Activated CD8-positive, alpha-beta memory T cell treated with anti-CD3 and anti-CD28 coated beads, Interleukin-2, amount 10 ng/mL, durations not matched to agents 7 days and 5 days (primary cell): ENCODE measurements at places on chromosomes 6 and 20.

DNA sequence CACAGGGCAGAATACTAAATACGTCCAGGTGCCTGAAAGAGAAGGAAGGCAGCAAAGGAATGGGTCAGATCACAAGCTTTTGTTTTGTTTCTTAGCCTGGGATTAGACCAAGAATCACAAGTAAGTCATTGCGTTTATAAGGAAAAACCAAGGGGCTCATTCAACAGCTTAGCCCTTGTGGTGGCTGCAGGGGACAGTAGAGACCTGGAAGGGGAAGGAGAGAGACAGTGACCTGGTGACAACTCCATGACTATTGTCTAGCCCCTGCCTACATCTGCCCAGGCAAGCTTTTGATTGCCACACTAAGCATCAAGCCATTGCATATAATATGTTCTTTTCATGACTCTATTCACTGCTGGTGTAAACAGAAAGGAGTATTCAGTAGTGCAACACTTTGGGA, 30.2 kb upstream of the TBC1D7 start:
- no peak for DNase-seq

DNA sequence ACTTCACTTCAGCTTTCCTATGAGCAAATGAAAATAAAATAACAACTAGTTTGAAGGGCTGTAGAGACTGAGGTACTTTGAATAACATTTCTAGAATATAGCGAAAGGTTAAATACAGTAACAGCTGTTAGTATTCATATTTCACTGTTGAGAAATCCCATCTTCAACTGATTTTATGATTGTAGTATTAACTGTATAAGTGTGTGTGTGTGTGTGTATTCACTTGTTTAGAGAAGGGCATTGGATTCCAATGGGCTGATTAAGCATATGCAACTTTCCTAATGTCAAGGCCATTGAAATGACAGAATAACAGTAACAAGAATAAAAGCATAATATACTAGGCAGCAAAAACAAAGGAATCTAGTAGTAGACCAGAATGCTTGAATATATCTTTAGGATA, 957.5 kb upstream of the EPHA7 start:
- no peak for DNase-seq

- DNase-seq, result no peak
Measured at GRCh38 chr6:44627091-44627882, 239.8 kb downstream of the CDC5L start.

DNA sequence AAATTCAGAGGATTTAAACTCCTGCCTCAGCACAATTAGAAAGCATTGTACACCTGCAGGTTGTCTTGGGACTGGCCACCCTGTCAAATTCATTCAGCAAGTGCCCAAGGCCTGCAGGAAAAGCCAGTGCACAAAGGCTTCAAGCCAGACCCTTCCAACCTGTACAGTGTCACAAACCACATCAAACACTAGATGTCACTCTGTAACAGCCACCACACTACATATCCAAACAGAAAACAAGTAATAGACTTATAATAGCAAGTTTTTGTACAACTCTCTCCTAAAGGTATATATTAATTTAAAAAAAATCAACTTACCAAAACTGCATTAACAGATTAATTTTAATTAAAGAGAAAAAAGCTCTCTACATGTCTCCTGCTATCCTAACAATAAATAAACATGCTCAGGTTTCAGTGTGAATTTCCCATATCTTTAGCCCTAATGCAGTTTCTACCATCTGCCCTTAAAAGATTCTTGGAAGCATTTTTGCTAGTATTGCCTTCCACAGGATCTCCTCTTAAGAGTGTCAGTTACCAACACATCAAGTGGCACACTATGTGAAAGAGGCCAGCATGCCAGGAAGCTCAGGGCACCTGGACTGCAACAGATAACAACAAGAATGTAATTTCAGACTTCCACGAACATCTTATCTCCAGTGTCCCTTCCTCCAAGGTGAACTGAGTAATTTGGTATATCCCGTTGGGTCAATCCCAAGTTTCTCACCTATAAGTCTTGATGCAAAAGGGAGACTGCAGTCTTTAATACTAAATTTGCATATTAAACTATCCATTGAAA, 47.5 kb downstream of the RALGAPA2 start:
- DNase-seq, result no peak

DNA sequence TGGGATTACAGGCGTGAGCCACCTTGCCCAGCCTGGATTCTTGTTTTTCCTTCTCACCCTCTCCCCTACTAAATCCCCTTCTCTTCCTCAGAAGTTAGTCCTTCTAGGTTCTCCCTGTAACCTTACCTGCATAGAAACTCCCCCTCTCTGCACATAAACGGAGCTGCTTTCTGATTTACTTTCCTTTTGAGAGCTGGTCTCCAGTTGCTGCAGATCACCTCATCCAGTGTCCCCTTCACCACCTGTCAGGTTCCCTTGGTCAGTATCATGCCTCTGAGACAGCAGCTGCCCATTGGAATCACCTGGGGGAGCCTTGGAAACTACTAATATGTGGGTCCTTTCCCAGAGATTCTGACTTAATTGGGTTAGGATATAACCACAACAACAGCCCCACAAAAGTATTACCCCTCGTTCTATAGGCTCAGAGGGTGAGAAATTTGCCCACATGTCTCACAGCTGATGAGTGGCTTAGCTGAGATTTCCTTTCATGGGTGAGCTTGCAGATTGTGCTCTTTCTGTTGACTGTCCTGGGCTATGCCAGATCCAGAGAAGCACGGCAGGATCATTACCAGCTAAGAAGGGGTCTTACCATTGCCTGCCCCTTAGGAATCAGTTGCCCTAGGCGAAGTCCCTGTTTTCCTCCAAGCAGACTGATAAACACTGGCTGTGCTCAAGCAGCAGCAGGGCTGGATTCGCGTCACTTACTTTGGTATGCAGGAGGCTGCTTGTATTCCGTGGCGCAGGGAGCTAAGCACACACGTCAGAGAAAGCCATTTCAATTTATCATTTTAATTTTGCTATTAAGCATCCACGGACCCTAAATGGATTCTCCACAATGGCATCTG, 51.3 kb downstream of the AKAP12 start:
- no peak for DNase-seq

DNA sequence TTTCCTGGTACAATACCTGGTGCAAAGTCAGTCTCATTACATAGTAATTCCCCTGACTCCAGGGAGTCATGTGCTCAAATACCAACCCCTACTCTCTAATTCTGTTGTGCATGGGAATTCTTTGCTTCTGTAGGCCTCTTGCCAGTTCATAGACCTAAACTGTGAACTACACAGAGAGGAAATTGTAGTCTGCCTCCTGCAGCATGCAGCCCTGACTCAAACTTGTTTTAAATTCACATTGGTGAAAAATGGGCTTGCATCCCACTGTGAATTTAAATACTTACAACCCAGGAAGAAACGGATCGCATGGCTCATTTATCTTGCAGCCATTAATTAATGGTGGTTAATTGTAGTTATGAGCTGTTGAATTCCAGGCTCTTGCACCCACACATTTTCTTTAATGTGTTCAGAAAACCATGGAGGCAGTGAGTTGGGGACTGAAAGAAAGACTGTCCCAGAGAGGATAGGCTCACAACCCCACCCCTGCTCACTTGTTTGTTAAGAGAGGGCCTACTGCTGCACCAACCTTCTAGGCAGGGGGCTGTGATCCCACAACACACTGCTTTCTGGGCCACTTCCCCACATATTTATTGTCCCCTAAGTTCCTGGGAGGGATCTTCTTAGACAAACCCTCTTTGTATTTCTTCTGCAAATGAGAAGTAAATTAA, 579.1 kb downstream of the DHX35 start:
- DNase-seq, result no peak
